Mesothelial cell of epicardium (in vitro differentiated cells): ENCODE measurements at places on chromosomes 7 and 10.

GRCh38 chr10:63773962-63774361, 252.8 kb downstream of the REEP3 start:
- no peak for DNase-seq

GRCh38 chr7:147069771-147070170, 953.2 kb downstream of the CNTNAP2 start:
- no peak for DNase-seq

DNA sequence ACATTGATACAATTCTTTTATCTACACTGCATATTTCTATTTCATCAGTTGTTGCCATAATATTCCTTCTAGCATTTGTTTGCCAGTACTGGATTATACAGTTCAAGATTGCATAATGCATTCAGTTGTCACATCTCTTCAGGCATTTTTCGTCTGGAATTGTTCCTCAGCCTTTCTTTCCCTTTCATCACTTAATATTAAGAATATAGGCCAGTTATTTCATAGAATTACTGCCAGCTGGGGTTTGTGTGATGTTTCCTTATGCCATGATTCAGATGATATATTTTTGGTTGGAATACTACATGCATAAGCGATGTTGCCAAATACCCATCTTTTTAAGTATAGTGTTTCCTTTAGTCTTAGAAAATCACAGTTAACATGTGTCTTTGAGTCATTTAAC, 20.8 kb downstream of the KIFBP start:
- DNase-seq, result no peak

- DNase-seq, result no peak
These were observed 85.3 kb downstream of the CALN1 start for GRCh38 chr7:72326811-72327210.

DNA sequence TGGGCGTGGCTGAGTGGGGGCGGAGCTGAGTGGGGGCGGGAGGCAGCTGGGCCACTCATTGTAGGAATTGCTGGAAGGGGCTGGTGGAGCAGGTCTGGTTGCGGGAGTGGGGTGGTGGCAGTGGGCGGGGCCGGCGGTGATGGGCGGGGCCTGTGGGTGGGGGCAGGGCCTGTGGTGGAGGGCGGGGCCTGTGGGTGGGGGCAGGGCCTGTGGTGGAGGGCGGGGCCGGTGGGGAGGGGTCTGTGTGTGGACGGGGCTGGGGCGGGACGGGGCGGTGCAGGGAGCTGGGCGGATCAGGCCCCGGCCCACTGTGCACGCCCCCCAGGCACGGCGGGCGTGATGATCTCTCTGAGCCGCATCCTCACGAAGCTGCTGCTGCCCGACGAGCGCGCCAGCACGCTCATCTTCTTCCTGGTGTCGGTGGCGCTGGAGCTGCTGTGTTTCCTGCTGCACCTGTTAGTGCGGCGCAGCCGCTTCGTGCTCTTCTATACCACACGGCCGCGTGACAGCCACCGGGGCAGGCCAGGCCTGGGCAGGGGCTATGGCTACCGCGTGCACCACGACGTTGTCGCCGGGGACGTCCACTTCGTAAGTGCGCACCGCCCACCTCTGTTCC, 14.0 kb downstream of the SLC29A4 start:
- DNase-seq, result peak; percentile 75

GRCh38 chr7:1243964-1244416, 11.3 kb downstream of the UNCX start:
- peak; percentile 15 for DNase-seq
